ENCODE measurements at places on chromosomes 4 and X.

DNA sequence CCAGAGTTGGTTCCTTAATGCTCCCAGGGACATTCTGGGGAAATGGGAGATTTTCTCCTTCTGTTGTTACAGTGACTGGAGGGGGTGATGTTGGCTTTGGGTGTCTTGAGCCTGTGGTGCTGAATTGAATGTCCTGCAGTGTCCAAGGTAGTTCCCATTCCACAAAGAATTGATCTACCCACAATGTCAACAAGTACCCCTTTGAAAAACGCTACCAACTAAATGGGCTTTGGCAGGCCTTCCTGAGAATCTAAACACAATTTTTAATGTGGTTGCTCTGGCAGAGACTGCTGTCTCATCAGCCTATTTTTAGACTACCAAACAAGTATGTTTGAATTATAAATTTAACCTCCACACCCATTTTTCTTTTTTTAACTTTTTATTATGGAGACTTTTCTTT, 69.4 kb downstream of the CCKAR start:
- DNase-seq = no peak

DNA sequence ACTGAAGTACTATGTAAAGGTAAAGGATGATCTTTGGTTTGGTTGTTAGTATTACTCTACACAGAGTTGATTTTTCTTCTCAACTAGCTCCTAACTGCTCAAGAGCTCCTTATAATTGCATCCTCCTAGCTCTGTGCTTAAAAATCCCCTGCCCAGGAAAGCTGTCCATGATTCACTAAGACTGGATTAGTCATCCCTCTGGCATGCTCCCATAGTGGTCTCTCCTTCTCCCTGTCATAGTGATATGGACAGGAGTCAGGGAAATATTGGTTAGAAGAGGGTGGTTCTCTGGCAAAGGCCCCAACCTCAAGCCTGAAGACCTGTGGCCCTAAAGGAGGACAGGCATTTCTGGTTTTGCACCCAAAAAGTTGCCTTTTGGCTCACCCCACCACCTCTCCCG, 242.3 kb upstream of the KCNIP4 start:
- no peak for DNase-seq

GRCh38 chr4:140609548-140610425, 41.0 kb upstream of the UCP1 start:
- DNase-seq = peak; percentile 79

GRCh38 chrX:13283950-13284546, 35.8 kb downstream of the ATXN3L start:
- DNase-seq = no peak

DNA sequence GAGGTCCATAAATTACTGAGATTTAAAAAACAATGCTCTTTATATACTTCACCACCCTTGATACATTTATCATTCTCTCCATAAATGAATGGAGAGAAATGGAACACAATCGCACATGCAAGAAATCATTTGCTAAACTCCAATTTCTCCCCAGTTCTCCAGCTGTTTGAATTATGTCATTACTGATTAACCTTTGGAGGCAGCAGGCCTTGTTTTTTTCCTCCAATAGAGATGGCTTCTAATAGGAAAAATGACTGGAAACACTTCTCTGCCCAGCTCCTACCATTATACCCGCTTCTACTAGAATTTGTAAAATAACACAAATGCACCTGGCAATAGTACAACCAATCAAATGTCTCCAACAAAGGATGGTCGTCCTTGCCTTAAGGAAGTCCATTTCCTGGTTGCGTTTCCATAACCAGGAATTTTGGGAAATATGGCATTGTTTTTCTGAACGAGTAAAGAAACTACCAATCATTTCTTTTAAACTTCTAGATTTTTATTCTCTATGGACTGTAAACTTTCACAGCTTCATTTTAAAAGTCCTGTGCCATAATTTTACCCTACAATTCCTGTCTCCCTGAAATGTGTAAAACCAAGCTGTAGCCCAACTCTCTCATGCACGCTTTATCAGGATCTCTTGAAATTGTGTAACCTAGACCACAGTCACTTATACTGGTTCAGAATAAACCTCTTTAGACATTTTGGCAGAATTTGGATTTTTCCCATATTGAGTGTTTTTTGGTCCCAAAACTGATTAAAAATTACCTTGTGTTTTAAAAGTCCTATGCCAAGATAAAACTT, 60.1 kb downstream of the APBB2 start:
- DNase-seq = no peak

GRCh38 chr4:20787940-20788665, 87.8 kb downstream of the PACRGL start:
- DNase-seq = no peak

- no peak for DNase-seq
Measured at GRCh38 chr4:152581536-152582160, 45.8 kb upstream of the FBXW7 start.

- DNase-seq = no peak
Measured at GRCh38 chrX:38578167-38578566, 16.8 kb downstream of the TSPAN7 start.

DNA sequence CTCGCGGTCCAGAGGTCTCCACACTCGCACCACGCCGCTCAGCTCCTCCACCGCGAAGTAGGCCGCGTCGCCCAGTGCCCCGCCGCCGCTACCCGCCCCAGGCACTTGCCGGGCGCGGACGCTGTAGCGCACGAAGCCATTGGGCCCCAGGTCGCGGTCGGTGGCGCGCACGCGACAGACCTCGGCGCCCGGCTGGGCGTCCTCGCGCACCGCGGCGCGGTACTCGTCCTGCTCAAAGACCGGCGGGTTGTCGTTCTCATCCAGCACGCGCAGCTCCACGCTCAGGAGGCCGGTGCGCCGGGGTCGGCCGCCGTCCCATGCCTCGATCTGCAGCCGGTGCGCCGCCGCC, 1.4 kb downstream of the DCHS2 start:
- no peak for DNase-seq

DNA sequence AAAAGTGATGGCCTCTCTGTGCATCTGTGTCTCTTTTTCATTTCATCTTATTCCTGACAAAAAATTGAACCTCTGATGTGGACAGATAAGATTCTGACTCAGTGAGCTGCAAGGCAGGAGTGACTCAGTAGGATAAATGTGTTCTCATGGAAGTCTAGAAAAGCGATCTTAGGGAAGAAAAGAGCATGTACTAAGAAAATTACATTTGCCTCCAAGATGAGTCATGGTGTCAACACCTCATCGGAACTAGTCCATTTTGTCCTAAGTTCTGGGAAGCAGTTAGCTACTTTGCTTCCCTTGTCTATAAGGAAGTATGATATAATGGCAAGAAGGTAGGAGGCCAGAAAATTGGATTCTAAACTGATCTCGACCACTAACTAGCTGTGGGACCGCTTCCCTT, 83.5 kb upstream of the AFF2 start:
- DNase-seq = no peak

DNA sequence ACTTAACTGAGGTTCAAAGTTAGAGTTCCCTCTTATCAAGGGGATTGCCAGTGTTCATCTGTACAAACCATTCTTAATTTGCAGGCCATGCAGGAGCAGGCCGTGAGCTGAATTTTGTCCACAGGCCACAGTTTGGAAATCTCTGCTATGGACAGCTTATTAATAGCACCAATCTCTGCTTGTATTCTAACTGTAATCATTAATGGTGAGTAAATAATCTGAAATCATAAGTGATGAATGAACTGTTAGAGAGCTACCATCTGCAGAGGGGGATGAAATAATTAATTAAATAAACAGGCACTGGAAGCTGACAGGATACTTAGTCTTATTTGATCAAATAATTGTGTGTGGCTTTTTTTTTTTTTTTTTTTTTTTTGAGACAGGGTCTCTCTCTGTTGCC, 48.5 kb upstream of the PDLIM3 start:
- DNase-seq = no peak

GRCh38 chr4:164771088-164771487, 17.2 kb downstream of the SMIM31 start:
- no peak for DNase-seq

DNA sequence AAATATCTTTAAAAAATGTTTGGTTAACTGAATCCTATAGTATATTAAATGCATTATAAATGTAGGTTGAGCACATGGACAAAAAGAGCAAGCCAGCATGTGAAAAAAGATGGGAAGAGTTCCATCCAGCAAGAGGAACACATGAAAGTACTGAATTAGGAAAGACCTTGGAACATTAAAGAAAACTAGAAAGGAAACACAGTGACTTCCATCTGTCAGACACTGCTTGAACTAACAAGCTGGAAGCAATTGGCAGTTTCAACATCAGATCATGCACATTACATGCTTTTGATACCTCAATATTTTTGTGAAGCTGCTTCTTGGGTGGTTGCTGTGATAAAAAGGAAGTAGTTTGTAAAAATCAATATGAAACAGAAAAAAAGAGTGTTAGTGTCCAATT, 626.8 kb upstream of the GNPDA2 start:
- DNase-seq = no peak

DNA sequence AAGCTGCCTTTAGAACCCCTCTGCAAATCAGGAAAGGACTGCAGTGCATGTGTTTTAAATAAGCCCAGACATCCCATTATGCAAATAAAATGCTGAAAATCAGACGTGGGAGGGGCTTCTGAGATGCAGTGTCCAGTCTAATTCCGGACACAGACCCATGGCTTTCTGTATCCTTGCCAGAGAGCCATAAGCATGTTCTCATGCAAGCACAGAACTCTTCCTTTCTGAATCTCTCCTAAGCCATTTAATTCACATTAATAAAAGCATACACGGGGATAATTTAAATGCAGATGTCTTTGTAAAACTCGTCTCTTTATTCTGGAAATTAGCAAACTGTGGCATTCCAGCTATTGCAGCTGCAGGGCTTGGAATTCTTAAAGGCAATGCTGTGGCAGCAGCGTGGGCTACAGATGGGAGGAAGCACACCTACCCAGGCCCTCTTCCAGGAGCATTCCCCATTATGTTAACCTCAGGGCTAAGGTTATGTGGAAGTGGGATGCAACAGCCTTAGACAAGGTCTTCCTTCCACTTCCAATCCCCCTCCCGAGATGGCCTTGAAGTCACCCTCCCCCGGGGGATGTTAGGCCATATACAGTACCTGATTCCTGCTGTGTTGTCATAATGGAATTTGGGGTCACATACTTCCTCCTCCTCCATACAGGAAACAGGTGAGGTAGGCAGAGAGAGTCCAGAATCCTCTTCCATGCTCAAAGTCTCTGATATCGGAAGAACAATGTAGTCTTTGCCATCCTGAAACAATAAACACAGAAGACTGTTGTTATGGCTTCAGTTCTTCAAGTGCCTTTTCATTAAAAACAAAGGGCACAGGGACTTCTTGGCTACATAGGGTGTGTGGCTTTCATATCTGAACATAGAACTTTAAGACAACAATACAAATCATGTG, 38.1 kb downstream of the KDR start:
- no peak for DNase-seq

- DNase-seq = no peak
Measured at GRCh38 chr4:82648356-82648755, 86.6 kb upstream of the TMEM150C start.

DNA sequence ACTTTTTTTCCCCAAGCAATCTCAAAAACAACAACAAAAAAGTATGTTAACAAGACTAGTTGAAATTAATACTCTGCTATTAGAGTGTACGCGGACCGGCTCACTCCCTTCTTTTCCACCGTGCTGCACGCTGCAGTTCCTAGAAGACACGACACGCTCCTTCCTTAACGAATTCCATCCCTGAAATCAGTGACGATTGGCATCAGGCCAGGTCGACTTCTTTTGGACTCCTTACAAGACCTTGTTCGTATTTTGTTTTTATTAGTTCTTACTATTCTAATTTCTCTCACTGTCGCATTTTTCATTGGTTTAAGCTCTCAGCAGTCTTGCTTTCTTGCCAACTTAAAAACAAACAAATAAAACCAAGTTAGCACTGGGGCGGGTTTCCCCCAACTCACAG, 175.8 kb upstream of the PITX2 start:
- no peak for DNase-seq

DNA sequence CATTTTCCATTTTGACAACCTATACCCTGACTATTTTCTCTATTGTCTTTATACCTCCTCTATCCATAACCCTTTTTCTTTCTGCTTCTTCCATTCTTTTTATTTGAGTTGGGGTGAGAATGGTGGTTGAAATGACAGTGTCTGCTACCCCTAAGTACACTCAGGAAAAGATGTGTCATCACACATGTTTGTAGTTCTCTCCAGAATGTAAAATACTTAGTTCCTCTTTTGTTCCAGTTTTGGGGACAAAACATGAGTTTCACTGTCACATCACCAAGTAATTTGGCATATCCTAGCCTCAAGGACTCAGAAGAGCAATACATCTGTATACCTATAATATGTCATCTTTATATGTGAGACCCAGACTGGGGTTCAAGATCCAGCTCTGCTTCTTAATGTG, 90.3 kb downstream of the COMMD8 start:
- DNase-seq = no peak

DNA sequence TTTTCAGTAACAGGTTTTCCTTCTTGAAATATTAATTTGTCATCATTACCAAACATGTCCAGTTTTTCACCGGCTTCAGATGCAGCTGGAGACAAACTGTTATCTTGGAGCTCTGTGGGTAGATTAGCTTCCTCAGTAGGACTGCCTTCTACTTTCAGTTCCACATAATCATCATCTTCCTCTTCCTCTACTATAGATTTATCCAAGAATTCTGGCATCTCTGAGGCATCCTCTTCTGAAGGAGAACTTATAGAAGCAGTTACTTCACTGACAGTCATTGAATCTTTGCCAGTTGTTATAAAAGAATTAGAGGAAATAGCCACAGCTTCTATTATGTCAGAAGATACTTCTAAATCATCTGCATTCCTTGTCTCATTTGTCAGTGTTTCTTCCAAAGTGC, 162.9 kb downstream of the LRBA start:
- no peak for DNase-seq

- DNase-seq = no peak
Measured at GRCh38 chrX:10433296-10433965, 187.0 kb downstream of the MID1 start.

- DNase-seq = no peak
Measured at GRCh38 chr4:147128787-147129186, 183.1 kb upstream of the TTC29 start.

DNA sequence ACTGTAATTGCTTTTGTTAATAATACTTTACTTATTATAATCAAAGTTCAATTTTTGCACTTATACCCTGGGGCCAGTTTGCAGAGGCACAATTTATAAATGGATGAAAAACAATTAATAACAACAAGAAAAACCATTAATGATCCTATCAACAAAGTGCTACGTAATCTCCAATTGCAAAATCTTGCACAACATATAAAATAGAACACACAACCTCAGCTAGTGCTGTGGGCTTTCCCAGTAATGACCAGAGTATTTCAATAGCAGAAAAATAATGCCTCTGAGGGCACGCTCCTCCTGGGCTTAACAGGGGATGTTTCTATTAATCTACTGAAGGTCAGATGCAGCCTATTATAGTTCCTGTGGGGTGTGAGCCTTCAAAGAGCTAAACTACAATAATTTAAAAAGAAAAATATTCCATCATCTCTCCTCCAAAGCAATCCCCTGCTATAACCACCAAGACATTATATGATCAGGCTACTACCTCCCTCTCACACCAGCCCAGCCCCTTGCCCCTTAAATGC, 508.5 kb upstream of the SLIT2 start:
- DNase-seq = no peak
